Ureter (tissue), 1 donor: ENCODE measurements at places on chromosomes 6 and 20. TPM values are rescaled to one million over a fixed set of nuclear protein-coding genes. Genes with fewer than 3 reads are reported as not detected.

DNA sequence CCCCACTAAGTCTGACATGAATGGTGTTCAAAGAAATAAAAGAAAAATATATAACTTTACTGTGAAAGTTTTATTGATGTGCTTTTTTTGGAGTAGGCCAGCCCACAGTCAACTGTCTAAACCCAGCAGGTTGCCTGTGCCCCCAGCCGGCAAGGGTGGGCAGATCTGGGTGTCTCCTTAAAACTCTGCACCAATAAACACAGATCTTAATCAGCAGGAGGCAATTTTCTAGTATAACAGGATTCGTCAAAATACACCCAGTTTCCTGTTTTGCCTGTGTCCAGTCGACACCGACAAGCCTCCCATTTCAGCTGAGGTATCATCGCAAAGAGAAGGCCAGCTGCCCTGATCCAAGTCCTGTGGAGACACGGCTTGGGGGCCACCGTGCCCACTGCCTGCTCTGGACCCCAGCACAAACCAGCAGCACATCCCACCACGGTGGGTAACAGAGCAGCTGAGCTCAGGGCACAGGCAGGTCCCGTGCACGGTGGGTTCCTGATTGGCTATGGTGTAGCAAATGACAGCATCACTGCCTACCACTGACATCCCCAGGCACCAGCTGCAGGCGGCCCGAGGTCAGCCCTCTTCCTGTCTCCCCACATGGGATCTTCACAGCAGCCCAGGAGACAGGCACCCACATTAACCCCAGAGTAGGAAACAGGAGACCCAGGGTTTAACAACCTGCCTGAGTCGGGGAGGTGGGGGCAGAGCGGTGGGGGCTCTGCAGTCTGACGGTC, 15.7 kb downstream of the BMP7 start:
- DNase-seq = no peak

GRCh38 chr6:31907158-31907813, 5.4 kb upstream of the ZBTB12 start:
- no peak for DNase-seq

- no peak for DNase-seq
Observed at GRCh38 chr6:39104528-39104927, 10.5 kb downstream of the SAYSD1 start.

GRCh38 chr20:13105039-13105438, 96.3 kb downstream of the SPTLC3 start:
- DNase-seq = no peak

DNA sequence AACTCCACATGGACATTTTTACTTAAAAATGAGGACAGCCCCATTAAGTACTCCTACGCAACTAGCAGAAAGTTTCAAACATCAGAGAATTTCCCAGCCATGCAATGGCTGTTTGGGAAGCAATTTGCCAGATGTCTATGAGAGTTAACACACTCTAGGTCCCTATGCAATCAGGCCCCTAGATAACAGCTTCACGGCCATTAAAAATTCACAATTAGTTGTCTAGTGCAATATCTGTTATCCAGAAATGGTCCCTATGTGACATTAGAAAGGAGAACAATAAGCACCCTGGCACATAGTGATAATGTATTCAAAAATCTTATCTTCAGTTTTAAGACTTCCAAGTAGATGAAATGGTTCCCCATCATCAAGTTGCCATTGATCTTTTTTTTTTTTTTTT, 174.3 kb upstream of the NRSN1 start:
- no peak for DNase-seq

GRCh38 chr6:17480476-17480875, 87.1 kb downstream of the CAP2 start:
- DNase-seq = no peak

DNA sequence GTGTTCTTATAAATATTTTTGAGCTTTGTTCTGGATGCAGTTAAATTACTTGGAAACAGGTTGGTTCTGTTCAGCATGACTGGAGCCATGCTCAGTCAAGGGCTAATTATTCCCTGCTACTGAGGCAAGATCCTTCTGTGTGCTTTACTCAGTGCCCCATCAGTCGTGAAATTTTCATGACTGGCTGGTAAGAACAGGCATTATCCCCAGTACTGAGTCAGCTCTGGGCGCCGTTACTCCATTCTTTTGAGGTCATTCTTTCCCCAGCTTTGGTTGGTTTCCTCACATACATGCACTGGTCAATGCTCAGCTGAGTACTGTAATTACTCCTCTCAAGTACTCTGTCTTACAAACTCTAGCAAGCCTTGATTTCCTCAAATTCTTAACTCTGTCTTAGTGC, 71.3 kb downstream of the CDKAL1 start:
- no peak for DNase-seq

Gene RPP40
- total RNA-seq = 14.6 TPM

DNA sequence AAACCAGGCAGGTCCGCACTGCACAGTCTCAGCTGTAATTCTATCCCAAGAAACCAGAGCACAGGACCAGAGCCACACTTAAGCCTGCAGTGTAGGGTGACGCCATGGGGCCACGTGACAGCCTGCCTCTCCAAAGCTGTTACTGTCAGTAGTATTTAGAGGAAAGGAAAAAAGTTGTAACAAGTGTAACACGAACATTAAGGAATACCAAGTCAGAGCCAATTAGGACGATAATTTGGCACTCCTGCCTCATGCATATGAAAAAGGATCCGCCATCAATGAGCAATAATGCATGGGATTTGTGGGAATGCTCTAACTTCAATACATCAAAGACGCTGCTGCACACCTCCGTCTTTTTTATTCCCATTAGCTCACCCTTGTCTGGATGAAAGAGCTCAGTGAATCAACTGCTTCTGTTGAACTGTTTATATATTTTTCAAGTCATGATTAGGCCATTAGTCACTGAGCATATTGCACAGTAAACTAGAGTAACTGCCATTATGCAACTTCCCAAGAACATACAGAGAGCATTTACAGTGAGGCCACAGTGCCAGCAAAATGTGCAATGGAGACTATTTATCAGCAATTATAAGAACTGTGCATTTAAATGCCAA, 79.9 kb downstream of the ATXN1 start:
- no peak for DNase-seq

Gene PPP1R3G
- 2.9 TPM for total RNA-seq

GRCh38 chr6:121579478-121579877, 144.0 kb downstream of the GJA1 start:
- no peak for DNase-seq

GRCh38 chr6:158752613-158753012, 66.6 kb downstream of the EZR start:
- DNase-seq = no peak

Gene NCOA5
- 30.0 TPM for total RNA-seq

DNA sequence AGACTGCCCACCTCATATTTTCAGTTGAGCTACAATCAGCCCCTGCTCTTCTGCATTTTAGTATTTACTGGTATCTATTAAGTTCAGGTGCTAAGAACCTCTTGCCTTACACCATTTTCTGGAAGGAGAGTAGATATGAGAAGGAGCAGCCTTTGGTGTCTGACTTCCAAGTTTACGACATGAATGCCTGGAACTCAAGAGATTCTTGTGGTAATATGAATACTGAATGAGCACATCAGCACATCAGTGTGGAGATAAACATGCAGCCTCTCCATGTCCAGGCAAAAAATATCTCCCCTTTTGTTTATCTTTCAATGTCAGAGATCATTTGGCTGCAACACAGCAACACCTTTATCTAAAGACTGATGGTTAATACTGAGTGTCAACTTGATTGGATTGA, 65.8 kb upstream of the THEMIS start:
- no peak for DNase-seq

- no peak for DNase-seq
Observed at GRCh38 chr6:130167655-130168054, 55.1 kb downstream of the SAMD3 start.

Gene DEFB132
- total RNA-seq = not detected

DNA sequence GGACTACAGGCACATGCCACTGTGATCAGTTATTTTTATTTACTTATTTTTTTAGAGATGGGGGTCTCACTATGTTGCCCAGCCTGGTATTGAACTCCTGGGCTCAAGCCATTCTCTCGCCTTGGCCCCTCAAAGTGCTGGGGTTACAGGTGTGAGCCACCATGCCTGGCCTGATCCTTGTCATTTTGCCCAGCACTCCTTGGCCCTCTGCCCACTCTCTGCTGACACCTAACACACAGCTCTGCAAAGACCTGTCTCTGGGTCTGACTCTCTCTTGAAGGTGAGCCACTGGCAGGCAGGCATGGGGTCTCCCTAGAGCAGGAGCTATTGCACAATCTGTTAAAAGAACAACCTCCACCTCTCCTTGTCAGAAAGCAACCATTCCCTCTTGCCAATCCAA, 155.6 kb downstream of the ZFP64 start:
- DNase-seq = no peak
